Retina (tissue), 1 donor: ENCODE measurements at places on chromosomes 7 and 10.

DNA sequence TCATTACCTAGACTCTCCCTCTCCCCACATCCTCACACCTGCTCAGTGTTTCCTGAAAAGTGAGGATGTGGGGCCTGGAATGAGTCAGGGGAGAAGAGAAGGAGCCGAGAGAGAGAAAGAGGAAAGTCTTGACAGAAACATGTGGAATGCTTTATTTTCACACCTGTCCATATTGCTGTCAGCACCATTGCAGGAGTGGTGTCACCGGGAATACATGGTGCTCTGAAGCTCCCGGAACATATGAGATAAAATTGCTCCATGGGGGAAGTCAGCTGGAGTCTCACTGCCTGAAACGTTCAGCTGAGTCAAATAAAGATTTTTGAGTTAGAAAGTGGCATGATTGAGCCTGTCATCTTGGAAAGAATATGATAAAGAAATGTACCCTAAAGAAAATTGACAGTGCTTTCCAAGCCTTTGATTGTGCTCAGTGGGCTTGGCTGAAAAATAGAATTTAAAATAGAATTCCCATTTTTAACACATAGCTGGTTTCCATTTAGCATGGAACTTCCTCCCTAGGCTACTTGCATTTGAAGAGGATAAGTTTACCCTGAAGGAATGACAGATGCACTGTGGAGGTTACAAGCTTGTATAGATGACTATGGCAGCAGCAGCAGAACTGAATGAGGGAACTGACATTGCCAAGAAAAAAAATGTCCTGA is 182.4 kb downstream of the PCLO start:
- no peak for DNase-seq

DNA sequence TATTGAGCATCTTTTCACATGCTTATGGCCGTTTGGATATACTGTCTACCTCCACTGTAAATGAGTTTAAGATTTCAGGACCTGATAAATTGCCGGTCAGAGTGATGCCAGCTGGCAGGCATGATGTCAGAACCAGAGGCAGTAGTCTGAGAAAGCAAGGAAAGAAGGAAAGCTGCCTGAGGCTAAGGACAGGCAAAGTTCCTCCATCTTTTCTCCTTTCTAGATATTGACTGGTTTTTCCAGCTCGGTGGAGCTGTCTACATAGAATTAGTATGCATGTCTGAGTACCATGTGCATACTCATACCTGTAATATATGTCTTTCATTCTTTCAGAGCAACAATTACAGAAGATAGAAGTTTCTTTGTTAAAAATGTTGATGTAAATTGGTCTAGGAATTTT is 52.3 kb downstream of the CDCA7L start:
- DNase-seq = no peak

DNA sequence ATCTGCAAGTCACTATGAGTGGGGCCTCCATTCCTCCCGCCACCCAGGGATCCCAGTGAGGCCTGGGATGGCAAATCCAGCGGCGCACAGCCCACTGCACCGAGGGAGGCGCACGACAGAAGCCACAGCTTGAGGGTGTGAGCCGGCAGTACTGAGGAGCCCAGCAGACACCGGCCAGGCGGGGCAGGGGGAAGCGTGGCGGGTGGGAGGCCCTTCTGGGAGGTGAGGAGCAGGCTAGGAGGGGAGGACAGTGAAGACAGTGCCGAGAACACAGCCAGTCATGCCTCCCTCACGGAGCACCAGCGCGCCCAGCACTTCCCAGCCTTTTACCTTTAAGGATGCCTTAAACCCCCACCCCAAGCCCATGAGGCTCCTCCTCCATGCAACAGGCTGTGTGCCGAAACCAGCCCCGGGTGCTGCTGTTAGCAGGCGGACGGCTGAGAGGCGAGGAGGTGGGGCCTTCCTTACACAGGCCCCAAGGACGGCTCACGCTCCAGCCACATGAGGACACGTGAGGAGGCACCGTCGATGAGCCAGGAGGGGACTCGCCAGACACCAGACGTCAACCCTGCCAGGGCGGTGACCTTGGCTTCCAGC is 258.5 kb downstream of the PTPRN2 start:
- DNase-seq = peak; percentile 12

GRCh38 chr10:63105225-63106110 is 27.7 kb upstream of the NRBF2 start:
- DNase-seq = no peak

GRCh38 chr10:27826369-27826768 is 80.8 kb upstream of the MKX start:
- no peak for DNase-seq

DNA sequence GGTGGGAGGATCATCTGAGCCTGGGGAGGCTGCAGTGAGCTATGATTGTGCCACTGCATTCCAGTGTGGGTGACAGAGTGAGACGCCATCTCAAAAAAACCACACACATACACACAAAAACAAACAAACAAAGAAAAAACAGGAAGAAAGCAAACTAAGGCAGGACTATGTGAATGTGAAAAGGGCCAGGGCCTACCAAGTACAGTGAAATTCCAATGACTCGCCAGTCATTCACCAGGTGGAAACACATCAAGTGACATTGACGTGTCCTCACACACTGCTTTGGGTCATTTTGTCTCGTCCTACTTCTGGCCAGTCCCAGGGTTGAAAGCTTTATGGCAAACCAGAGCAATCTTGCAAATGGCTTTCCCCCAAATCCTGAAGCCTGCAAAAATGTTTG is 79.9 kb downstream of the HIP1 start:
- no peak for DNase-seq

DNA sequence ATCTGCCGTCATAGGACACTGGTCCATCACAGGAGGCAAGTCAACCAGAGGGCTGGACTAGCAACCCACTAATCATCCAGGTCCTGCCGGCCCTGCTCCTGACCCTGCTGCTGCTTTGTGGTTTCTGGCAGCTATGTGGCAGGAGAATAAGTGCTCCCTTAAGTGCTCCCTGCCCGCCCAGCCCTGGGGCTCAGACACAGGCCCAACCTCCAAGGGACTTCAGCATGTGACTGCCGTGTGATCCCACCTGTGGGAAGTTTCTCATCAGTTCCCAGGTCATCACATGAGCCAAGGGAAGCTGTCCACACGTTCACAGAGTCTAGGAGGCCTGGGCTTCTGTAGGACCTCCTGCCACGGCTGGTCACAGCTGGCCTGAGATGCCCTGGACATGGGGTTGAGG is 34.2 kb upstream of the ZNF488 start:
- no peak for DNase-seq

- no peak for DNase-seq
Measured at GRCh38 chr7:47239931-47240421, 341.9 kb downstream of the TNS3 start.

DNA sequence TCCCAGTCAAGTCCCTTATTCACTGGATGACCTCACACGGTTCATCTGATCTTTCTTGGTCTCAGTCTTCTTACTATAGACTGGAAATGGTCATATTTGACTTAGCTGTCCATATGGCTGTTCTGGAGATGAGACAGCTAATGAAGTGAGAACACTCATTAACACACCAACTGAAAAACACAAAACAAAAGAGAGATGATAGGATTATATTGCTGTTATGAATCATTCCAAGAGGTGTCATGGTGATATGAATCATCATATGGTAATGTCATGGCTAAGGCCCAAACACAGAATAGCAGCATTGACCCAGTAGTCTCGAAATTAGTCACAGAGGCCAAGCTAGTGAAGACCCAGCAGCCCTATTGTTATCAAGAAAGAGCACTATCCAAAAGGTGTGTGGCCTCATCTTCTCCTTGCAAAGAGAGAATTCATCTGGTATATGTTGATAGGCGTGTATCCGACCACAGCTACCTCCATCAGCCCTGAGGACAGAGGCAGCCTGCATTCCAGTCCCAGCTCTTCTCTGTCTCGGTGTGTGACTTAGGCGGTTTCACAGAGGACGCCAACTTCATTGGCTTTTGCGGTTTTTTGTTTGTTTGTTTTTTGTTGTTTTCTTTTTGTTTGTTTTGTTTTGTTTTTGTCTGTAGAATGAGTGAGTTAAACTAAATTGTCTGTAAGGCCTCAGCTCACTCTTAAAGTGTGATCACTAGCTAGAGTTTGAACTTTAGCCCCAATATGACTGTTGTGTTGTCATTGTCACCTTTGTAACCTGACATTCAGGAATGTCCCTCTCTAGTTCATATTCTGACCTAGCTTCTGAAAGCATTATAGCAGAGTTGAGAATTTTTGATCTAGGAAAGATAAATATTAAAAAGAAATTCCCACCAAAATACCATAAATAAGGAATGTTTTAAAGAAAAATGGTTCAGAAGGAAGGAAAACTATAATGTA is 97.4 kb upstream of the PDCD4 start:
- no peak for DNase-seq

DNA sequence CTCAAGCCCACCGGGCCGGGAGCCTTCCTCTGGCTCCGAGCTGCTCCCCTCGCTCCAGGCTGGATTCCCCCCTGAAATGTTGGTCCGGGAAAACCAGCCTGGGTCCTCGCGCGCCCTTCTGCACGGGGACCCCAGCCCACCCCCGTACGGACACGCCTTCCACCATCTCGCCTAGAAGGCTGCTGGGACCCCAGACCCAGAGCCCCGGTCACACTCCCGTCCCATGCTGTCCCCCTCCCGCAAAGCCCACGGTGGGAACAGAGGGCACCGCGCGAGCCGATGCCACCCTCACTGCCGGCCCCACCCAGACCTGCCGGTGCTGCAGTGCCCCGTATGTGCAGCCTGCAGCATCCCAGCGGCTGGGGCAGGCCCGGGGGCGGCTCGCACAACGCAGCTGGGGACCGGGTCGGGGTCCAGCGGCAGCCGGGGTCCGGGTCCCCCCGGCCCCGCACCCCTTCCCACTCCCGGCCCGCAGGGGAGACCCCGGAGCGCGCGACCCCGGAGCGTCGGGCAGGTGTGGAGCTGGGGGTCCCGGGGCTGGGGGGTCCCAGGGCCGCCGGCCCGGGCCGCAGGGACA is 871 bp downstream of the SPOCK2 start:
- peak; percentile 59 for DNase-seq

DNA sequence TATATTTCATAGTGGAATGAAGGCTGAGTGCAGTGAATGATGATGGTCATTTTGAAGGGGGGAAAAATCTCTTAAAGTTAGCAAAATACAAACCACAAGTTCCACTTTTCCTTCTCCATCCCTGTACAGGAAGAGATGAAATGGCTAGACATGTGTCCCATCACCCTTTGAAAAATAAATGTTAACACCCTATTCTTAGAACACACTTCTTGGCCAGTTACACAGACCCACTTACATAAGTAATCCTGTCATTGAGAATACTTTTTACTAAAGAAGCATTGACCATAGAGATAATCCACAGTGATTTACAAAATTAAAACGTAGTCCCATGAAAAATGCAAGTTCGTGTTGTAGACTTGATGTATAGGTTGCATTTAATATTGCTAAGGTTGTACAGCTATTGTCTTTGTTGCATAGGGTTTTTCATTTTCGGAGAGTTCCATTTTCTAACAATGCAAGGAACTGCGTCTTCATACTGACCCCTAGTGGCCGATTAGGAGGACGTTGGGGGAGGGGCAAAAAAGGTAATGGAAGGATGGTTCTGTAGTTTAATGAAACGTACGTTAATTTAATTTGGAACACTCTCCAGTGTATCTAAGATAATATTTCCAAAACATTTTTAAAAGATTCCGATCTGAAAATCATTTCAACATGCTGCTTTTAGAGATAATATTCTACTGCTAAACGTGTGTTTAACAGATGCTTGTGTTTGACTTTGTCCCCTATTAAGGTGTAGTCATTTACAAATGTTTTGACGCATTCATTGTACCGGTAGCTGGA is 60.9 kb downstream of the ARMC3 start:
- DNase-seq = peak; percentile 77

GRCh38 chr10:99560277-99561126 is 27.8 kb downstream of the NKX2-3 start:
- DNase-seq = peak; percentile 41

DNA sequence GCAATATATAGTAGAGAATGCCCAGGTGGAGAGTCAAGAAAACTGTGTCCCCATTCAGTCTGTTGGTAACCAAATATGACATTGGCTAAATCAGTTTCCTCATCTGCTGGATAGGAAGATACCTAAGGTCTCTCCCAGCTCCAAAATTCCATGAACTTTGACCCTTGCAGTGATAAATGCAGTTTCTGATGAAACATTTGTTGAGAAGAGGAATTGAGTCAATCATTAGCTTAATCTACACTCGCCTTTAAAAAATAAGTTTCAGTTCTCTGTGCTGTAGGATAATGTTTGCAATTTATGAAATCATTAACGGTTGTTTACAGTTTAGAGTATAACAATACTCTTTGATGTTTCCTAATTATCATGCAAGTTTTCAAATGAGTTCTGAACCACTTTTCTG is 38.0 kb upstream of the SLC25A13 start:
- DNase-seq = no peak

- DNase-seq = no peak
Measured at GRCh38 chr7:121372376-121373010, 23.6 kb downstream of the FAM3C start.

DNA sequence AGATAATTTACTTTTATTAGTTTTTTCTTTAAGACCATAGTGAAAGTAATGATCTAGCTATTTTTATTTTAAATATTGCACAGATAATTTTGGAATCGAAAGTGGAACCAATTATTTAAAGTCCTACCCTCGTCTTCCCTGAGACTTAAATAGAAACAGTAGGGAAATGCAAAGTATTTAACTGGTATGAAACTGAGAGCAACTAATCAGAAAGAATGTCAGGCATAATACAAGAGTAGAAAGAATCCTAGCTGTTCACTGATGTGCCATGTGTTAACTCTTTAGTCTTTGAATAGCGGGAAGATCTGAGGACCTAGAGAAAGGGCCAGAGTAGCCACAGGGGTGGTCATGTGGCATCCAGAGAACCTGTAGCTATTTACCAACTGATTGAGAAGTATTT is 630.0 kb downstream of the NRG3 start:
- DNase-seq = no peak

- no peak for DNase-seq
Measured at GRCh38 chr10:72088889-72089575, 681 bp upstream of the SPOCK2 start.

DNA sequence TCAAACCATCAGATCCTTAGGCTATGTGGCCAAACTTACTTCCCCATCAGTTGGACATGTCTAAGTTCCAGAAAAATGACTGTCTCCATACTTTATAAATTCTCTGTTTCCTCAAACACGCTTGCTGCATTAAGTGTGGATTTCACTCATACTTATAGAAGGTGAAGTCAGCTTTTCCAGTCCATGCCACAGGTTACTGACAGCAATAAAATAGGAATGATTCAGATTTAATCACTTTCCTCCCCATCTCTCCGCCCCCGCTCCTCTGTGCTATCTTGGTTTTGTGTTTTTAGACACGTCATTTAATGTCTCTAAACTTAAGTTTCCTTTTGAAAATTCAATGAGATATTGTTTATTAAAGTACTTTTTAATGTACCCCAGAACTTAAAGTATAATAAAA is 1098.0 kb upstream of the C7orf33 start:
- no peak for DNase-seq

DNA sequence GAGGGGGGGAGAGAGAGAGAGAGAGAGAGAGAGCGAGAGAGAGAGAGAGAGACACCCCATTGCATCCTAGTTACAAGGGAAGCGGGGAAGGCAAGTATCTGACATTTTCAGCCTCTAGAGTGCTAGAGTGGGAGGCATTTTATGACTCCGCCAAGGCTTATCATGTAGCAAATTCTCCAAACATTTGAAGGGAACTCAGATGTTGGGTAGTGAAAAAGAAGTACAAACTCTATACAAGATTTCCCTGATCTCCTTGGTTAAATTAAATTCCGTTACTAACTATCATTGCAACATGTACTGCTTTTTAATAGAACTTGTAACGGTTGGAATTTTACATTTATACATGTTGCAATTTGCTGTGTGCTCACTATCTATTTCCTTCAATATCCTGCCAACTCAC is 83.4 kb upstream of the FAM3C start:
- DNase-seq = no peak

GRCh38 chr10:63084690-63085382 is 48.3 kb upstream of the NRBF2 start:
- DNase-seq = no peak

GRCh38 chr10:112778579-112778978 is 171.5 kb upstream of the TCF7L2 start:
- no peak for DNase-seq
